ENCODE measurements at places on chromosomes 5 and 9.

- DNase-seq = peak; percentile 55
These were observed 52.8 kb downstream of the CAST start for GRCh38 chr5:96714951-96715451.

DNA sequence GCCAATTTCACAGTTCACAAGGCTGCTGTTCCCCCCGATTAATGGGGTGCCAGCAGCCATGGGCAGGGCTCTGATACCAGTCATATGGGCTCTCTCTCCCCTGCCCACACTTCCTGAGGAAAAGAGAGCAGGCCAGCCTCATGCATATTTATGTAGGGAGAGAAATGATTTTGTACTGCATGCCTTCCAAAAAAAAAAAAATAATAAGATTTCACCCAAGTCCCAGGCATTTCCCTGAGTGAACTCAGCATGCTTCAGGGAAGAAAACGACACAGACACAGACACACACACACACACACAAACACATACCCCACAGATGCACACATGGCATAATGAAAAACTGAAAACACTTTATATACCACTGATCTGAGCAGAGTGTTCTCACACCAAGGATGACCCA is 232.8 kb downstream of the ASTN2 start:
- DNase-seq = no peak

GRCh38 chr5:68240202-68240601 is 24.6 kb downstream of the PIK3R1 start:
- no peak for DNase-seq

DNA sequence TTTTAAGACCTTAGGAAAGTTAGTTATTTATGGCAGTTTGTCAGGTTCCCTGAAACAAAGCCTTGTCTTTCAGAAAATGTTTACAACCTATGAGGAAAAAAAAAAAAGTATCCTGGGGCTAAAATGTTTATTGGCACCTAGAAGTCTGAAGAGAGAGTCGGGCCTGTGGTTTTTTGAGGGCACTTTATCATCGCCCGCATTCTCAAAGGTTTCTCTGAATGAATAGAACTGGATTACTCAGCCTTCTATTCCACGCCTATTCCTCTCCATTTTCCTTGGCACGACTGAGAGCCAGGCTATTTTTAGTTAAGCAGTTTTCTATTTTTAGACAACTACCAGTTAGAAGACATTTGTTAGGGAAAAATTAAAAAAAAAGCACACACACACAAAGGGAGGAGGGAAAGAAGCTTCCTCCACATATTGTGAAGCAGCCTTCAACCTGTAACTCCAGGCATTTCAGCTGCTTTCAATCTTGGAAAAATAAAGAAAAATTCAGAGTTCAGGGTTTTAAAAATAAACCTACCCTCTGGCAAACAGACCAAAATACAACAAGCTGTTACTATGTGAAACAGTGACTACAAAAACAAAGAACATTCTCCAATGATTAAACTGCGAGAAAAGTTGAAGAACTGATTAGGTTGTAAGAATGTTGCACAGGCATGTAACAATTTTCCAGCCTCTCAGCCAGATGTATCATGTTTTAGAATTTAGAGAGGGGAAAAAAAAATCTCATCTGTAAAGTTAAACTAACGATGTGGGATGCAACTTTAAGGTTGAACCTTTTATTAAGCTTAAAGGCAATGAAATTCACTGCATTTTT is 97.0 kb downstream of the MEF2C start:
- no peak for DNase-seq

DNA sequence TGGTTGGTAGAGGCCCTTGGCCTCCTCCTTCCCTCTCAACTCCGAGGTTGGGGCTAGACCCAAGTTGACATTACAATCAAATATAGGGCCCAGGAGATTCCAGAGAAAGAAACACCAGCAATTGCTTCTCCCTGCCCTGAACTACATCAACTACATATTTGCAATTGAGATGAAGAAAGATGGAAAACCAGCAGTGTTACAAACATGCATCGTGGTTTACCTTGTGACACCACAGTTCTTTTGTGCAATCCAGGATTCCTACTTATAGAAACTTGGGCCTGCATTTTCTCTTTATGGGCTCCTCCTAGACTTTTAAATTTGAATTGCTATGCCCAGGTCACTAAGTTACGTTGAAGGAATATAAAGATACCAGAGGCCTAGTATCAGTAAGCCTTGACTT is 126.7 kb downstream of the DCP2 start:
- no peak for DNase-seq

- no peak for DNase-seq
These were observed 377.3 kb downstream of the KIAA0825 start for GRCh38 chr5:94240993-94241651.

DNA sequence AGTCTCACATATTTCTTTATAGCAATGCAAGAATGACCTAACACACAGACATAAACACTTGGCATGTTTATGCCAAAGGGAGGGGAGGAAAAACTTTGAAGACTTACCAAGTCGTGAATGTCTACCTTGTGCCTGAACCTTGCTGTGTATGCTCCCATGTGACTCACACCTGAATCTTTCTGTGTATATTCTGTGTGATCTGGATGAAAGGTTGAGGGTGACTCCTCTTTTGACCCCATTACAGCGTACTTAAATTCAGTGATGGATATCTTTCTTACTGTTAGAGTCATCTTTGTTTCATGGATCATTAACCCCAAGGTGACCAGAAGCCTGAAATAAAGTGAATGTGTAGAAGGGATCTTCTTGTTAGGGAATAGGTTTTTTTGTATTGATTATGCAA is 52.9 kb upstream of the PTGER4 start:
- DNase-seq = no peak
